ENCODE measurements at places on chromosomes 6 and 20.

DNA sequence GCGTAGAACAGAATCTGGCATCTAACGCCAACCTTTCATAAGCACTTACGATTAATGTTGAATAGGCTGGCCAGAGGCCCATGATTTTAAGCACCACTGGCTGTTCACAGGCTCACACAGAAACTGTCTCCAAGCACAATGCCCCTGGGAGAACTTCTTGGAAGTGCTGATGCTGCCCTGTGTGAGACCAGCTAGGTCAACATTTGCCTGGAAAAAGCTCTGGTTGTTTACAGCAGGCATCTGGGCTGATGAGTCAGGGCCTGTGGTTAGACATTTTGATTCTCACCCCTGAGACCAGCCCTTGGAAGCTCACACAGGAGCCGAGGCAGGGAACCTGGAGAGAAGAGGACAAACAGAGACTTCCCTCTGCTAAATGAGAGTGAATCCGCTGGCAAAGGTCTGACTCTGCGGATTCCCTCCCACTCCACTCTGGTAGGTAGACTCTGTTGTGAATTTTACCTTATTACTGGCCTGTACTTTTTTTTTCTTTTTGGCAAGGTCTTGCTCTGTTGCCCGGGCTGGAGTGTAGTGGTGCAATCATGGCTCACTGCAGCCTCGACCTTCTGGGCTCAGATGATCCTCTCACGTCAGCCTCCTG lies 6.8 kb upstream of the SULF2 start:
- no peak for DNase-seq

DNA sequence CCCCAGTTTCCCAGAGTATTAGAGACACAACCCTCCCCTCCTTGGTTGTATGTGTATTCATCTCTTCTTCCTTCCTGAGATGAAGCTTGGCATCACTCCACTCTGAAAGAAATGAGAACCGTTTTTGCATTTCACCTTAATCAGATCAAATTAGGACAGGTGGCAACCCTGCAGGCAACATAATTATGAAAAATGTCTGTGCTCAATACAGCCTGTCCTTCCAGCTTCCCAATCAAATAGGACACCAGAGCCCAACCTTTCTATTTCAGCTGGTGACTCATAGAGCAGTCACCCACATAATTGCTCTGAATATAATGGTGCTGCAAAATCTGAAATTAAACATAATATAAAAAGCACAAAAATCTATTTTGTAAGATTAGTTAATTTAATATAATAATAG lies 310.2 kb upstream of the AGPAT4 start:
- no peak for DNase-seq

DNA sequence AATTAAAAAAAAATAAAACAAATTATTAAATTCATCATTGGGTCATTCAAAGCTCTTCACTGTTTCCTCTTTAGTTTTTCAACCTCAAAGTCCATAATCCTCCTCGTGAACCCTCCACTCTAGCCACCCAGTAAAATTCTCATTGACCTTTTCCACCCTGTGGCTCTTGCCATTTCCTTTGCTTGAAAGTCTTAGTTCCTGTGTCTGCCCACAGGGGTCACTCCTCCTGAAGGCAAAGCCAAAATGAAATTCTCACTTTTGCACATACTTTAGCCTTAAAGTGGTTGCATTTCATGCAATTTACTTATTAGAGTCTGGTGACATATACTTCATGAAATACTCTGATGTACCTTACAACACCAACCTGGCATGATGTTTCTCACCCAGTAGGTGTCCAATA lies 263.7 kb downstream of the BMP2 start:
- DNase-seq = no peak

DNA sequence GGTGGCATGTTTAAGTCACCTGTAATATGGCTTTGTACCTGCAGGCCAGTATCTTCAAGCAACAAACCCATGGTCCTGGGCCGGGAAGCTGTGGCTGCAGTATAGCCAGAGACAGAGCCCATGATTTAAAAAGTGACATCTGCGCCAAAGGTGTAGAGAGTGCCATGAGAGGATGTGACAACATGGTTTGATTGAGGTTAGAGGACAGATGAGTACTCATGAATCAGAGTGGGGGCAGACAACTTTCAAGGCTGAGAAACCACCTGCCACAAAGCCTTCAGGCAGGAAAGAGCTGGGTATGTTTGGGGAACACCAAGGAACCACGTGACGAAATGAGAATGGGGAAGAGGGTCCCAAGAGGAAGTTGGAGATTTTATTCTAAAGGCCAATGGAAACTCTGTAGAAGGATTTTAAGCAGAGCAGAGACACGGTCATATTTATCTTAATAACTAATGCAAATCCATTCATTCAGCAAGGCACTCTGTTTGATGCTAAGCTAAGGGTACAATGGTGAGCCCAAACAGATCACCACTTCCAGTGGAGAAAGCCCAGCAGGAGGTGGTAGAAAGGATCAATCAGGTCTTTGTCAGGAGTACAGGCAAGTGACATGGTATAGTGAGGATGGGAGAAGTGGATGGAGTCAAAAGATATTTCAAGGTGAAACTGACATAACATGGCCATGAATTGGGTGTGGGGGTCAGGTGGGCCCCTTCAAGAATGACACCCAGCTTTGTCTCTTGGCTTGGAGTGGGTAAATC lies 3.4 kb upstream of the MICAL1 start:
- DNase-seq = no peak

GRCh38 chr20:63457737-63458136 lies 14.7 kb downstream of the KCNQ2 start:
- peak; percentile 83 for DNase-seq

DNA sequence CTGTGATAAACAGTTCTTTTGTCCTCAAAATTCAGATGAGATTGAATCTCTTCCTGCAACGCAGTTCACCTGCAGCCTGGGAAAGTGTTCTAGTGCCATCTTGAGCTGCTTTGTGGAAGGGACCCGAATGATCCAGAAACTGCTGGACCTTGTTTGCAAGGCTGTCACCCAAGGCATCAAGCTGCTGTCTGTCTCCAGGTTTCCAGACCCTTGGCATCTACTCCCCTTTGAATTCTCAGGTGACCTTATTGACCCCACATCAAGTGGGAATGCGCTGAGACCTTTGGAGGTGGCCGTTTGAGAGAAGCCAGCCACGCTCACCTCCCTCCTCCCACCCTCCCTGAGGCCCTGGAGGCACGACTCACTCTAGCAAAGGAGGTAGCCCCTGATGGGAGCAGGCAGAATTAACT lies 112.5 kb downstream of the EDN3 start:
- no peak for DNase-seq

GRCh38 chr6:139295901-139296300 lies 4.1 kb upstream of the TXLNB start:
- no peak for DNase-seq

GRCh38 chr6:127178746-127179145 lies 60.3 kb downstream of the RSPO3 start:
- no peak for DNase-seq

DNA sequence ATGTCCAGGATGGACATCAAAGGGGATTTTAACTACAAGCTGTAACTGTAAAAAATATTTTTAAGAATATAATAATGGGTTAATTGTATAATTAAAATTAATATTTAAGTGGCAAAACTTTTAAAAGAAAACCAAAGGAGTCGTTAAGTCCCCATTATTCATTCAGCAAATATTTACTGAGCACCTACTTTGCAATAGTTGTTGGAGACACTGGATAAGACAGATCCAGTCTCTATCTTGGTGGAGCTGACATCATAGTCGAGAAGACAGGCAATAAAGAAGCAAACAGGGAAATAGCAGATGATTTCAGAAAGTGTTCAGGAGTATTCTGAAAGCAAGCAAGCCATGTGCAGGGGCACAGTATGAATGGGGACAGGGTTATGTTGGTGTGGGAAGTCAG lies 137.0 kb downstream of the CEBPB start:
- DNase-seq = no peak

DNA sequence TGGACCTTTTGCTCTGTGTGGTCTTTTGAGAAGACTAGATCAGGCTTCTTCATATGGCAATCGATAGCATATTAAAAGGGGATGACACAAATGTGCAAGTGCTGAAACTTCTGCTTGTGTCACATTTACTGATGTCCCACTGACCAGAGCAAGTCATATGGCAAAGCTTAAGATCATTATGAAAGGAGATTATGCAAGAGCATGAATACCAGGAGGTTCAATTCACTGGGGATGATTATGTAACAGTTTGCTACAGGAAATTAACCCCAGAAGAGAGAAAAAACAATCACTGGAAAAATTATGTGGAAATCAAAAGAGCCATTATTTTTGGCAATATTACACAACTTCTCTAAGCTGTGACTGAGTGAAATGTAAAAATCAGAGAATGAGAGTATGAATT lies 13.7 kb upstream of the PRDM13 start:
- no peak for DNase-seq

DNA sequence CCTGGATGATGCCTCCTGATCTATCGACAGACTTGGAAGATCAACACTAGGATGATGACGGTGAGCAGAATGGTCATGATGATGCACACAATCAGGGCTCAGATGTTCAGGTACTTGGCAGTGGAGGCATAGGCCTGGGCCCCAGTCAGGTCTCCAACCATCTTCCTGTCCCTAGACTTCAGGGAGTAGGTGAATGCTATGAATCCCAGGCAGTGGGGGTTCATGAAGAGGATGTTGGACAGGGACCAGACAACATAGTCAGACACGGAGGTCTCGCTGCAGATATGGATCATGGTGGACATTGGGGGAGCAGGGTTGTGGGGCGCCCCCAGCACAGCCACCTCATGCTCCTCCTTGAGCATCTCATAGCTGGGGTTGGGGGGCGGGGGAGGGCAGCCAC lies 27.5 kb downstream of the HLA-F start:
- DNase-seq = no peak

DNA sequence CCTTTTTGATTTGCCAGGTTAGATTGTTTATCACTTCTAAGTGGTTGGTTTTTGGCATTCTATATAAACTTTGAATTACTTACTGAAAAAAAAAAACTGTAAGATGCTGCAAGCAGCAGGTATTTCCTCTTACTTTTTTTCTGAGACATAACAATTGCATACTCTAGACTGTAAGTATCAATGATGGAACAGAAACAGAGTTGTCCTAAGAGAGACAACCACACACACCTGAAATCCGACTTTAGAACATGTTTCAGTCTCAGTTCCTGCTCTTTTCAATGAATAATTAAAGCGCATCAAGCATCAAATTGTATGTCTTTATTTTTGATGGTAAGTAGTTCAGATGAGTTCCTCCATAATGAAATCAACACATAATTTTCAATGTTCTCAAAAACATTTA lies 105.3 kb upstream of the KHDRBS2 start:
- no peak for DNase-seq

DNA sequence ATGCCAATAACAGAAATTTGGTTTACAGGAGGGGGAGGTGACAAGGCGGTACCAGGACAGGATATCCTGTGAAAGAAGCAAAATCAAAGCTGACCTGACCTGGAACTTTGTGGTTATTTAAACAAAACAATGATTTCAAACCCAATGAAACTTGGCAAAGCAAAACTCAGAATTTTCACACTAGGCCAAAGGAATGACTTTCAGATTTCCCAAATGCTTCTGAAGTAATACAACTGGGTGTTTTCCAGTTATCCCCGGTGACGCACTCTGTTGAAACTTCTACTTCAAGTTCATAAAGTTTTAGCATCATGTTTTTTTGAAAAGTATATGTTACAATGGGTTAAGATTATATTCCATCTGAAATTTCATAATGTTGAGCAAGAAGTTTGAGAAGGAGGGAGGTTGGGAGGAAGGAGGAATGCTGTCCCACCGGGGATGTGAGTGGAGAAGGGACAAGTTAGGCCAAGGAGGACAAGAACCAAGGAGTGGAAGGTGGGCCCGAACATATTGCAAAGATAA lies 78.1 kb upstream of the TRAF3IP2 start:
- no peak for DNase-seq

DNA sequence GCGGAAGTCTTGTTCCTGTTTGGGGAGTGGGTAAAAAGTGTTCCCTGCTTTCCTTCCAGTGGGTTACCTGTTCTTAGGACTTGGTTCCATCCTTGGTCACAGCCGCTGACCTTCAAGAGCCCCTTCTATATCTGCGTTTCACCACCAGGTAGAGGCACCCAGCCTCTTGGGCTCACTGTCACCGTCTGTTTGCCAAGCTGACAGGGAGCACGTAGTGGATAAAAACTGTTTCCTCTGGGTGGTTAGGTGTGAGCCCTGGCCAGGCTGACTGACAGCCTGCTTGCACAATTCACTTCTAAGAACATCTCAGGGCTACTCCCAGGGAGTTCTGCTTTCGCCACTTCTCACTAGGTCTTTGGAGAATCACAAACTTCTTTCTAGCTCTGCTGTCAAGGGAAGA lies 1.8 kb upstream of the JPH2 start:
- DNase-seq = no peak

GRCh38 chr6:54958446-54958845 lies 111.9 kb downstream of the FAM83B start:
- no peak for DNase-seq

GRCh38 chr20:3312940-3313682 lies 74.1 kb upstream of the SLC4A11 start:
- no peak for DNase-seq

DNA sequence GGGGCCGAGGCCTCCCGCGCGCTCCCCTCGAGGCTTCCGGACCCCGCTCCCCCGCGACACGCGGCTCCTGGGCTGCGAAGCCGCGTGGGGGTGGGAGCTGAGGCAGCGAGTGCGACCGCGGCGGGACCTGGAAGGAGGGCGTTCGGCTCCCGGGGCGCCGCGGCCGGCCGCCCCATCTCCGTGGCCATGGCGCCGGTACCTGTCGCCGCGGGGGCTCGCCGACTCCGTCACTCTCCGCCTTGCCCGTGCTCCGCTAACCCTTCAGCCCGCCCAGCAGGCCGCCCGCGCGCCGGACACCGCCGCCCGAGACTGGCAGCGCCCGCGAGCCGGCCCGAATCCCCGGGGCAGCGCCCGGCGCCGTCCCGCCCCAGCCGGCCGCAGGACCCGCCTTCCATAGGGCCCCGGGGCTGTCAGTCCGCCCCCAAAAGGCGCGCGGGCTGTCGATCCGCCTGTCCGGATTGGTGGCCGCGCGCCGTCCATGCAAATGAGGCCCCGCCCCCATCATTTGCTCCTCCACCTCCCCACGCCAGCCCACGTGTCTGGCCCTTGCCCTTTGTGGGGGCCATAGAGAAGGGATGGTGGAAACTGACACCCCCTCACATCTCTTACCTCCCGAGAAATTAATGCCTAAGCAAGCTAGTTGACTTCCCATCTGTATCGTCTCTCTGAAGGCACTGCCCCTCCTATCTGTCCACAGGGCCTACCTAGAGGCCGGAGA lies at the start of gene FKBP5:
FKBP5 (minus strand) TSS at position 311 of the 718 bp plus-strand sequence. CDS start 46,091 bp downstream, outside the sequence.
- DNase-seq = peak; percentile 83

All from NCI-H1436 (cell line).